ENCODE measurements at places on chromosomes 1 and 21. TPM values are rescaled to one million over a fixed set of nuclear protein-coding genes. Genes with fewer than 3 reads are reported as not detected.

DNA sequence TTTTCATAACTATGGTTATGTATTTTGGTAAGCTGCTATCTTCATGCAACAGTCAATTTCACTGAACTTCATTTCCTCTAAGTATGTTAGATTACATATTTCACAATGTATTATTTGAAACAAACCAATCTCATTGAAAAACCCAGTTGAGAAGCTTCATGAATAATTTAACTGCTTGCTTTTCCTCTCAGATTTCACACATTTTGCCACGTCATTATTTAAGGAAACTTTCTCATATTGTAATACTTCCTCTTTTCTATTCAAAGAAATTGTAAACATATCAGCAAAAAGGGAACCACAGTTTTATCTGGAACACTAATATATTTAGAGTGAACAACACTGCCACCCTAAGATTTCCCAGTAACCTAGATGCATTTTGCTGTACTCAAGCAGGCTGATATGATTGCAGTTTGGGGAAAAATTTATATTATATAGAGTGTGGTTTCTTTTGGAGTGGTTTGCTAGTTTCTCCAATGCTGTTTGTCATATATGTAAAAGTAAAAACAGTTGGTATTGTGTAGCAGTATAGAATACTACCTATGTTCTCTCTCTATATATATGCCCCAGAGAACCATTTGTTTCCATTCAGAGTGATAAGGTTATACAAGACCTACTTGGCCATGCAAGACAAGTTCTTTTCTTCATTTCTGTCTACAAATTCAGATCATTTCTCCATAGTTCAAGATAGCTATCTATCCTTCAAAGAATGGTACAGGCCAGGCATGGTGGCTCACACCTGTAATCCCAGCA is 28.4 kb upstream of the AHCTF1 start:
- no peak for DNase-seq
- H3K36me3 ChIP-seq = peaks cover 52% of the 10 kb centered on the region
- H3K4me3 ChIP-seq = no peak overlapping the region
- H3K4me1 ChIP-seq = no peaks in the 10 kb centered on the region

GRCh38 chr1:245580651-245581050 is 425.9 kb downstream of the KIF26B start:
- no peaks in the 10 kb centered on the region for H3K36me3 ChIP-seq
- H3K27me3 ChIP-seq = peaks cover 8% of the 10 kb centered on the region
- no peak overlapping the region for H3K4me3 ChIP-seq
- H3K27ac ChIP-seq = no peak overlapping the region
- H3K4me1 ChIP-seq = peaks cover 34% of the 10 kb centered on the region

Gene OLFM3
- 0.25 TPM for total RNA-seq

Gene PTPRU
- 5.1 TPM for total RNA-seq

- H3K4me1 ChIP-seq = peaks cover 61% of the 10 kb centered on the region
- peak overlapping the region; percentile 44 for H3K4me3 ChIP-seq
- no peak for DNase-seq
Observed at GRCh38 chr1:42937141-42937696, 21.4 kb downstream of the SLC2A1 start.

DNA sequence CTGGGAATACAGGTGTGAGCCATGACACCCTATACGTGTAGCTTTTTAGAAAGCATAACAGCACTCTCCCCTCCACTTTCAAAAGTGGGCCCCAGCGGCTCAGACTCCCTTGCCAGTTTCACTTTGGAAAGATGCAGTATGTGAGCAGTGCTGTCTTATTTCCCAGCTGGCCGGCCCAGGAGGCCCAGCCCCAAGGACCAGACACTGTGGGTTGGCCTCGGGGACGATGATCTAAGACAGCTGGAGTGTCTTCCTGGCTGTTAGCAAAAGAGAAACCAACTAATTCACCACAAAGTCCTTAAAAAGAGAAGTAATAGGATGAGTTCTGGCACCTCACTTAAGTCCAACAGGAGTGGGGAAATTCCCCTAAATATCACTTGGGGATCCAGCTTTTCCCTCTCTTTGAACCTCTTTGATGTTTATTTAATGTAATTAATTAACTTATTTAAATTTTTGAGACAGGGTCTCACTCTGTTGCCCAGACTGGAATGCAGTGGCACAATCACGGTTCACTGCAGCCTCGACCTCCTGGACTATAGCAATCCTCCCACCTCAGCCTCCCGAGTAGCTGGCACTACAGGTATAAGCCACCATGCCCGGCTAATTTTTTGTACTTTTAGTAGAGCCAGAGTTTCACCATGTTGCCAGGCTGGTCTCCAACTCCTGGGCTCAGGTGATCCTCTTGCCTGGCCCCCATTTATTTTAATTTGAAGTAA is 17.6 kb upstream of the CLIC4 start:
- no peak for DNase-seq
- H3K27ac ChIP-seq = no peak overlapping the region
- H3K4me1 ChIP-seq = peaks cover 50% of the 10 kb centered on the region
- no peak overlapping the region for H3K4me3 ChIP-seq

- H3K36me3 ChIP-seq = peaks cover 6% of the 10 kb centered on the region
- H3K4me1 ChIP-seq = peaks cover 5% of the 10 kb centered on the region
- DNase-seq = no peak
- H3K27ac ChIP-seq = no peak overlapping the region
- H3K4me3 ChIP-seq = no peak overlapping the region
- H3K27me3 ChIP-seq = no peaks in the 10 kb centered on the region
Observed at GRCh38 chr1:60449876-60450275, 376.3 kb upstream of the C1orf87 start.

DNA sequence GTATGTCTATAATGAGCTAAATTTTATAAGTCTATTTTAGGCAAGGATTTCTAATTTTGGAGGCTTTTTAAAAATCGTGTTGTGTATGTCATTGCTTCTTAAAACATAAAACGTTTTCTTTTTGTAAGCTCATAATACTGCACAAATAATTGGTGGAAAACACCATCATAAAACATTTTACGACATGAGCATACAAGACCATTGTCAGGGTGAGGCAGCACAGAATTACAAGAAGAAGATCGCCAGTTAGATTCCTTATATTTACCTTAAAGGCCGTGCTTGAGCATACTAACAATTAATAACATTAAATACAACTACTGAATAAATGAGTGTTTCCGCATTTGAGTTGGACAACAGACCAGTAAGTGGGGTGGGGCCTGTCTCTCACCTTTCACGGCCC is 19.1 kb upstream of the LMX1A start:
- peaks cover 17% of the 10 kb centered on the region for H3K4me1 ChIP-seq
- no peak for DNase-seq
- no peaks in the 10 kb centered on the region for H3K36me3 ChIP-seq
- no peak overlapping the region for H3K27ac ChIP-seq
- peaks cover 92% of the 10 kb centered on the region for H3K27me3 ChIP-seq

Gene FCRL2
- total RNA-seq = not detected

DNA sequence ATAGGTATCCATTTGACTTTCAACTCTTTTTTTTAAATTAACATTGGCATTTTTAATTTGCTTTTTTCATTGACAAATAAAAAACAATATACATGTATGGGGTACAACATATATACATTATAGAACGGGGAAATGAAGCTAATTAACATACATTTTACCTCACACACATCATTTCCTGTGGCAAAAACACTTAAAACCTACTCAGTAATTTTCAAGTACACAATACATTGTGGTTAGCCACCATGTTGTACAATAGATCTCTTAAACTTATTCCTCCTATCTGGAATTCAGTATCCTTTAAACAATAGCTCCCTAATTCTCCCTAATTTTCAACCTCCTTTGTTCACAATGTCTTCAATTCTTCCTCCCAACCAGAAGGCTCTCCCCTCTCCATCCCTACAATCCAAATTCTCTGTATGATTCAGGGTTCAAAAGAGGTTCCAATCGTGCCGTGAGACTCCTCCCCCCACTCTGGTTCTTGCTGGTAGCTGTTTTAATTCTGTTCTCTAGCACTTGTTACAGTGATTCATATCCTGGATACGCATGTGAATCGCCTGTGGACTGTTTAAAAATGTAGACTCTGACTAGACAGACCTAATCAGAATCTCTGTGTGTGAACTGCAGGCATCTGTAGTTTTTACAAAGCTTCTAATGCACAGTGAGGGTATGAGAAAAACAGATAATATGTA is 87.6 kb upstream of the DUSP10 start:
- H3K4me3 ChIP-seq = no peak overlapping the region
- peaks cover 8% of the 10 kb centered on the region for H3K4me1 ChIP-seq
- H3K27me3 ChIP-seq = peaks cover 15% of the 10 kb centered on the region
- H3K27ac ChIP-seq = no peak overlapping the region
- no peaks in the 10 kb centered on the region for H3K36me3 ChIP-seq
- DNase-seq = no peak

GRCh38 chr1:180501865-180502360 is 464 bp downstream of the ACBD6 start:
- H3K27ac ChIP-seq = peak overlapping the region; percentile 95
- no peaks in the 10 kb centered on the region for H3K27me3 ChIP-seq
- peak overlapping the region; percentile 94 for H3K4me3 ChIP-seq
- H3K36me3 ChIP-seq = peaks cover 4% of the 10 kb centered on the region
- DNase-seq = no peak
- peaks cover 38% of the 10 kb centered on the region for H3K4me1 ChIP-seq

Gene SLC6A17
- 0.14 TPM for total RNA-seq

GRCh38 chr1:2906085-2906484 is 104.6 kb upstream of the TTC34 start:
- H3K36me3 ChIP-seq = peaks cover 8% of the 10 kb centered on the region
- no peak for DNase-seq
- no peak overlapping the region for H3K4me3 ChIP-seq
- H3K4me1 ChIP-seq = no peaks in the 10 kb centered on the region
- no peaks in the 10 kb centered on the region for H3K27me3 ChIP-seq
- no peak overlapping the region for H3K27ac ChIP-seq

DNA sequence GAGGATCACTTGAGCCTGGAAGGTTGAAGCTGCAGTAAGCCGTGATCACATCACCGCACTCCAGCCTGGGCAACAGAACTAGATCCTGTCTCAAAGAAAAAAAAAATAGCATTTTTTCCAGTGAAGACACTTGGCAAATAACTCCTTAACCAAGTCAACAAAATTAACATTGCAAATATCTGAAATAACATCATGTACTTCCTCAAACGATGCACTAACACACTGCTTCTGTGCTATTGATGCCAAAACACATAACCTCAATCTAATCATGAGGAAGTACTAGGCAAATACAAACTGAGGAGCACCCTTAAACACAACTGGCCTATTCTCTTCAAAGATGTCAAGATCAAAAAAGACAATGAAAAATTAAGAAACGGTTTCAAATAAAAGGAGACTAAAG is 32.3 kb downstream of the PABPC4 start:
- no peak overlapping the region for H3K4me3 ChIP-seq
- no peak for DNase-seq
- no peaks in the 10 kb centered on the region for H3K4me1 ChIP-seq

- H3K36me3 ChIP-seq = no peaks in the 10 kb centered on the region
- no peak for DNase-seq
- no peak overlapping the region for H3K4me3 ChIP-seq
- no peaks in the 10 kb centered on the region for H3K4me1 ChIP-seq
- H3K27ac ChIP-seq = no peak overlapping the region
Observed at GRCh38 chr21:18812308-18812707, 408.7 kb upstream of the TMPRSS15 start.

DNA sequence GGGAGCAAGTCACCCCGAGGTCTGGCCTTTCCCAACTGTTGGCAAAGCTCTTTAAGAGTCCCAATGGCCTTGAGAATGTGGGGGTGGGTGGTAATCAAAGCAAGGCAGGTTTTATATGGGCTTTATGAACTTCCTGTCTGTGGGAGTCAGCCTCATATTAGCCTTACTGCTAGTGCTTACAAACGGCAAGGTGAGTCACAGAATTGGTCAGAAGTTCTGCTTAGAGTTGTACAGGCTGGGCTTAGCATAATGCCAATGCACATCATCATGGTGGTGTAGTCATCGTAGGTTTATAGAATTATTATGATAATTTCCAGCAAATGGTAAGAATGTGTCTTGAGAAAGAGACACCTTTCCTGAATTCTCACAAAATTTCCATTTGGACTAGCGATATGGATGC is 192.7 kb upstream of the KIAA0040 start:
- no peak for DNase-seq
- H3K27ac ChIP-seq = no peak overlapping the region
- peaks cover 14% of the 10 kb centered on the region for H3K4me1 ChIP-seq
- H3K36me3 ChIP-seq = no peaks in the 10 kb centered on the region

DNA sequence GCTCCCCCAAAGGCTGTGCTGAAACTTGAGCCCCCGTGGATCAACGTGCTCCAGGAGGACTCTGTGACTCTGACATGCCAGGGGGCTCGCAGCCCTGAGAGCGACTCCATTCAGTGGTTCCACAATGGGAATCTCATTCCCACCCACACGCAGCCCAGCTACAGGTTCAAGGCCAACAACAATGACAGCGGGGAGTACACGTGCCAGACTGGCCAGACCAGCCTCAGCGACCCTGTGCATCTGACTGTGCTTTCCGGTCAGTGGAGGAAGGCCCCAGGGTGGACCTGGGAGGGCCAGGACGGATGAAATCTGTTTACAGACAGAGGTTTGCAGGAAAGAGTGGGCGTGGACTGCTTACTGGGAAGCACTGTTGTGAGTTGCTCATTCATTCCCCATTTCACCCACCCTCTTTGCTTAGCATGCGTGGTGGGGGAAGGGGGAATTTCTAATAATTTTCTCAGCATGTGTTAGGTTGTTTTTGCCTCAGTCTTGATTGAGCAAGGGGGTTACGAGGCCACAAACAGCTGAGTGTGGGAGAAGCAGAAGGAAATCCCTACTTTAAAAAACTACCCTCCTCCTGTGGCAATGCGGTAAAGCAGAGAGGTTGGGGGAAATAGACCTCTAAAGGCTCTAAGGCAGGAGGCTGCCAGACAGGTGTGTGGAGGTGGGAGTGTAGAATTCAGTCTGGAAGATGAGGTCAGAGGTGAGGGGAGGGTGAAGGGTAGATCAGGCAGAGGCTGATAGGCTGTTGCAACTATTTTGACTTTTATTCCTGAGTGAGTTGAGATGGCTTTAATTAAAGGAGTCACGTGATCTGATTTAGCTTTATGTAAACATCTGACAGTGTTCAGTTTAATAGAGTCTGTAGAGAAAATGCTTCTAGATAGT is 1.3 kb downstream of the FCGR2A start:
- H3K27me3 ChIP-seq = peaks cover 89% of the 10 kb centered on the region
- no peak overlapping the region for H3K27ac ChIP-seq
- no peak for DNase-seq

Gene ZBED6
- 28.2 TPM for total RNA-seq

Gene KRTAP21-2
- not detected for total RNA-seq

Gene PTAFR
- 0.25 TPM for total RNA-seq

- no peak for DNase-seq
- H3K4me3 ChIP-seq = no peak overlapping the region
- peaks cover 16% of the 10 kb centered on the region for H3K36me3 ChIP-seq
- H3K27ac ChIP-seq = peak overlapping the region; percentile 1
- H3K27me3 ChIP-seq = no peaks in the 10 kb centered on the region
Observed at GRCh38 chr1:62481681-62482080, 44.8 kb downstream of the USP1 start.

GRCh38 chr1:154839691-154840090 is 30.4 kb downstream of the KCNN3 start:
- no peak for DNase-seq
- H3K4me1 ChIP-seq = peaks cover 34% of the 10 kb centered on the region
- H3K27ac ChIP-seq = no peak overlapping the region

GRCh38 chr1:22457345-22457744 is 5.7 kb downstream of the ZBTB40 start:
- no peak overlapping the region for H3K27ac ChIP-seq
- H3K4me1 ChIP-seq = peaks cover 31% of the 10 kb centered on the region
- DNase-seq = no peak
- H3K4me3 ChIP-seq = no peak overlapping the region
- H3K36me3 ChIP-seq = no peaks in the 10 kb centered on the region
- H3K27me3 ChIP-seq = no peaks in the 10 kb centered on the region

Data from neural crest cell (in vitro differentiated cells).